ENCODE measurements at places on chromosomes 2 and 18.
A peak's percentile ranks its signal among the peaks of the same experiment; 100 is the strongest.

- peaks cover 1% of the 10 kb centered on the region for H3K36me3 ChIP-seq
- H3K27me3 ChIP-seq, result no peaks in the 10 kb centered on the region
- no peak overlapping the region for H3K4me3 ChIP-seq
- no peak overlapping the region for H3K27ac ChIP-seq
- DNase-seq, result no peak
Measured at GRCh38 chr2:61952288-61952687, 46.8 kb downstream of the COMMD1 start.

DNA sequence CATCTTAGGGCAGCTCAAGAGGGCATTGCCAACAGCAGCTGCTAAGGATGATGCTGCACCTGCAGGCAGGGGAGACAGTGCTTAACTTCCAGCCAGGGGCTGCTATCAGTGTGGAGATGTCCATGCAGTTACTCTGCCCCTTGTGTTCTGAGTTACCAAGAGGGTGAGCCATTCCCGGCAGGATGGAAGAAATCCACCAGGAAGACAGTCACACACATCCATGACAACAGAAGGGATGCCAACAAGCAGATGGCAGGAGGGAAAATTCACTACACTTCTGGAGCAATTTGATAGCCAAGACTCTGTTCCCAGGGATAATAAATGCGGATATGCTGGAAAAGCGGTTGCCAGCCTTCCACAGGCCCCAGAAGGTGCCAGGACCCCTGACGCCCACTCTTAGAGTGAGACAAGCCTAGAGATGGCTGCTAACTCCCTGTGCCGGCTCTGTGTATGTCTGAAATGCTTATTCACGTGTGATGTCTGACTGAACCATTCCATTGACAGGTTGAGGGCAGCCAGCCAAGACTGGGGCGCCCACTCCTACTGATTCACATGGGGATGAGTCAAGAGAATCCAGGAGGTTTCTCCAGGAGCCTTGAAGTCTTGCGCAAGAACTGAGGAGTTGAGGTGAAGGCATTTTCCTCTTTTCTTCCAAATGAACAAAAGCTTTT is 24.5 kb downstream of the LOXHD1 start:
- H3K36me3 ChIP-seq, result peaks cover 2% of the 10 kb centered on the region
- no peaks in the 10 kb centered on the region for H3K27me3 ChIP-seq
- no peak for DNase-seq
- peaks cover 11% of the 10 kb centered on the region for H3K4me1 ChIP-seq

DNA sequence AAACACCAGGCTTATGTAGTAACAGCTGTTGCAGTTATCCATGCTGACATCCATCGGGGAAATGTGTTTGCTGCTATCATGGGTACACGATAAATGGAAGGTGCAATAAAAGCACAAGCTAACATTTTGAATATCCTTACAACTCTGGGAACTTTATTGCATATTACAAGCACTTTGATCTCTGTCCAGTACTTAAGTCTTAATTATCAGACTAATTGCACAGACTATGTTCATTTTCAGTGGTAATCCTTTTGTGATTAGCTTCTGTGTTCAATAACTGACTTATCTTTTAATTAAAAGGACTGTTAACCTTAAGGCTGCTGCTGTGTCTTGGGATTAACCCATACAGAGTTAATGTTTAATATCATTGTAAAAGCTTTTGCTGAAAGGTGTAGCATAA is 101.4 kb upstream of the ATP5MC3 start:
- H3K4me3 ChIP-seq, result no peak overlapping the region
- DNase-seq, result no peak
- peaks cover 14% of the 10 kb centered on the region for H3K27me3 ChIP-seq
- no peak overlapping the region for H3K27ac ChIP-seq
- H3K36me3 ChIP-seq, result peaks cover 2% of the 10 kb centered on the region
- no peaks in the 10 kb centered on the region for H3K4me1 ChIP-seq

DNA sequence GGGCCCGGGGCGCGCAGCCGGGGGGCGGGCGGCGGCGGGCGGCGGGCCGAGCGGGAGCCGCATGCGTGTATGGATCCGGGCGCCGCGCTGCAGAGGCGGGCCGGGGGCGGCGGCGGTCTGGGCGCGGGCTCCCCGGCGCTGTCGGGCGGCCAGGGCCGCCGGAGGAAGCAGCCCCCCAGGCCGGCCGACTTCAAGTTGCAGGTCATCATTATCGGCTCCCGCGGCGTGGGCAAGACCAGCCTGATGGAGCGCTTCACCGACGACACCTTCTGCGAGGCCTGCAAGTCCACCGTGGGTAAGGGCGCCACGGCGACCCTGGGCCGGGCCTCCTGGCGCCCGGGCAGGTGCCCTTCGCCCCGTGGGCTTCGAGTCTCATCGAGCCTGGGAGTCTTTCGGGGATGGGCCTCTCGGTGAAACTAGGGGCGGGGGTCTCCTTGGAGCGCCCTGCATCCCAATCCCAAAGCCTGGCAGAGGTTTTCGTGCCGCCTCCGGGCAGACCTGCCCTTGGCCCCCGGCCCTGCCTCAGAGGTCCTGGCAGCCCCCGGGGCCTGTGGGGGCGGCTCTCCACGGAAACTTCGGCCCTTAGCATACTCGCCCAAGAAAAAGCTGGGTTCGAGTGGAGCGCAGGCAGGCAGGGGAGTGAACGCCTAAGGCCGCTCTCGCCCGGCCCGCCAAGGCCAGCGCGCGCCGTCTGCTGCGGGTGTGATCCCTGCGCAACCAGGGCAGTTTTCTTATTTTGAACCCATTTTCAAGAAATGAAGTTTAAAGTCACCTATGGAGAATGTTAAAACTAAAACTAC is 622 bp downstream of the RAB12 start:
- no peaks in the 10 kb centered on the region for H3K27me3 ChIP-seq
- H3K4me1 ChIP-seq, result peaks cover 49% of the 10 kb centered on the region
- DNase-seq, result no peak
- peak overlapping the region; percentile 3 for H3K27ac ChIP-seq

GRCh38 chr2:207291625-207292252 is 126.0 kb upstream of the KLF7 start:
- H3K36me3 ChIP-seq, result no peaks in the 10 kb centered on the region
- H3K4me3 ChIP-seq, result no peak overlapping the region
- H3K27ac ChIP-seq, result no peak overlapping the region
- no peak for DNase-seq
- no peaks in the 10 kb centered on the region for H3K4me1 ChIP-seq
